ENCODE measurements at places on chromosomes 2 and 18. TPM values are rescaled to one million over a fixed set of nuclear protein-coding genes. Genes with fewer than 3 reads are reported as not detected.

DNA sequence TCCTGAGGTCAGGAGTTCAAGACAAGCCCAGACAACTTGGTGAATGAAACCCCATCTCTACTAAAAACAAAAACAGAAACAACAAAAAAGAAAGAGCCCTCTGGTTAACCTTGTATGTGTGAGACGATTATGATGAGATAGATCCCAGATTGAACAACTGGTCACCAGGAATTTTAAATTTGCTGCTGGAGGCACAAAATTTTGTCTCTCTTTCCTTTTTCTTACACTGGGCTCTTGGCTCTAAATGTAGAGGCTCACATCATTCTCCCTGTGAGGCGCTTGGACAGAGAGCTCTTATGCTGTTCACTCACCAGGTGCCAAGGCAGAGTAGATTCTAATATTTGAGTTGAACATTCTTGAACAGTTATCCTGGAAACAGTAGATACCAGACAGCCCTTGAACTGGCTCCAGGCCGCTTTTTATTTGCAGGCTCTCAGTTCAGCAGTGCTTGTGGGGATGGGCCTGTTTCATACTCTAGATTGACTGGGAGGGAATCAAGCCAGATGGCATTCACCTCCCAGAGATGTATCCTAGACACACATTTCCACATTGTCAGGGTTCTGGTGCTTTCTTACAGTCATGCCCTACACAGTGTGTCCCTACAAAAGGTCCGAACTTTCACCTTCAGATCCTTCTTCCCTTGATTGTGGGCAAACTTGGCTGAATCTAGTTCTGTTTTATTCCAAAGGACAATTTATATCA is 1159.6 kb downstream of the RPIA start:
- no peaks in the 10 kb centered on the region for H3K27me3 ChIP-seq
- no peaks in the 10 kb centered on the region for H3K36me3 ChIP-seq
- no peak for DNase-seq

GRCh38 chr2:44937688-44938240 is 3.7 kb upstream of the SIX3 start:
- peak overlapping the region; percentile 79 for H3K4me3 ChIP-seq
- H3K27me3 ChIP-seq, result peaks cover 99% of the 10 kb centered on the region
- H3K36me3 ChIP-seq, result no peaks in the 10 kb centered on the region
- H3K4me1 ChIP-seq, result peaks cover 15% of the 10 kb centered on the region

DNA sequence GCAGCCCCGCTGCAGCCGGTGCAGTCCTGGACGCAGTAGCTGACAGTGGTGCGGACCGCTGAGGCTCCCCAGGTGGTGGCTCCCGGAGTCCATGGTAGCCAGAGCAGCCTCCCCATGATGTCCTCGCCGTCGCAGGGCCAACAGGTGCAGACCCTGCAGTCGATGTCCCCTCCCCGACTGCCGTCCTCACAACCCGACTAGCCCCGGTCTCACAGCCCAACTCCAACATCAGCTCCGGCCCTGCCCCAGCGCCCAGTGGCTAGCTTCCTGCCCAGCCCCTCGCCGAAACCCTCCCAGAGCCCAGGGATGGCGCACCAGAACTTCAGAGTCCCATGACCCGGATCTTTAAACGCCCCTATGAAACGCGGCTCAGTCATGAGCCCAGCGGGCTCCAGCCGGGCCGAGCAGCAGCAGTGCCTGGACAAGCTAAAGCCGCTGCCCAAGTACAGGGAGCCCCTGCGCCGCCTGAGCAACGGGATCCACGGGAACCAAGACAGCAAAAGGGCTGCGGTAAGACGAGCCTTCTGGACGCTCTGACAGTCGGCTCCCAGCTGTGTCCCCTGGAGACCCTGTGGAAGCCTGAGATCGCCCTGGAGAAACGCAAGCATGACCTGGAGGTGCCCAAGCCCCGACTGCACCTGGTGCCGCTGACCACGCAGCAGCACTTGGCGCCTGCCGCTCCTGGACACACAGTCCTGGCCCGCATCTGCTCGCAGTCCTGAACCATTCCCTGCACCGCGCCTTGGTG is 53.8 kb upstream of the TUBA3E start:
- no peak overlapping the region for H3K4me3 ChIP-seq
- no peak for DNase-seq
- H3K36me3 ChIP-seq, result no peaks in the 10 kb centered on the region
- peaks cover 3% of the 10 kb centered on the region for H3K4me1 ChIP-seq
- no peak overlapping the region for H3K27ac ChIP-seq

GRCh38 chr2:81981585-81981984 is 1677.0 kb upstream of the LRRTM1 start:
- no peaks in the 10 kb centered on the region for H3K27me3 ChIP-seq
- H3K4me1 ChIP-seq, result no peaks in the 10 kb centered on the region
- no peak overlapping the region for H3K4me3 ChIP-seq
- H3K27ac ChIP-seq, result no peak overlapping the region

GRCh38 chr18:987325-988186 is 82.9 kb downstream of the ADCYAP1 start:
- H3K4me1 ChIP-seq, result peaks cover 4% of the 10 kb centered on the region
- H3K27me3 ChIP-seq, result no peaks in the 10 kb centered on the region
- no peak overlapping the region for H3K4me3 ChIP-seq
- no peaks in the 10 kb centered on the region for H3K36me3 ChIP-seq
- no peak for DNase-seq

DNA sequence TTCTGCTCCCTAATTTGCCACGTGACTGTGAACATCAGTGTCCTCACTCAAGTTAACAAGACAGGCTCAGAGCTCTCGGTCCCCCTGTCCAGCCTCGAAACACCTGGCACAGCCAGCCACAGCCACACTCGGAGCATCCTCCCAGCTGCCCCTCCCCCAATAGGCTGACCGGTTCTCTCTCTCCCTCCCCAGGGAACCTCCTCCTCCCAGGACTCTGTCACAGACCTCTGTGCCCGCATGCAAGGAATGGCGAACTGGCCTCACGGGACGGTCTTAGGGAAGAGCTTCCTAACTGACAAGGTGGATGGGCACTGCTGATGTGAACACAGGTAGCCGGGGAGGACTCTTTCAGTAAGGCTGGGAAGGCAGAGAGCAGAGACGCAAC is 18.8 kb downstream of the CYP26B1 start:
- peaks cover 9% of the 10 kb centered on the region for H3K27me3 ChIP-seq
- no peaks in the 10 kb centered on the region for H3K36me3 ChIP-seq
- H3K4me3 ChIP-seq, result no peak overlapping the region
- H3K27ac ChIP-seq, result no peak overlapping the region
- no peaks in the 10 kb centered on the region for H3K4me1 ChIP-seq
- peak; percentile 55 for DNase-seq

The ABHD1 gene
- 0.25 TPM for total RNA-seq

The BCL2L11 gene
- 14.9 TPM for total RNA-seq

The PDK1 gene
- 27.3 TPM for total RNA-seq

The ACMSD gene
- not detected for total RNA-seq

The XDH gene
- 1.7 TPM for total RNA-seq

The GPR45 gene
- not detected for total RNA-seq

The GNAL gene
- 49.9 TPM for total RNA-seq

Data from endodermal cell (in vitro differentiated cells).